ENCODE measurements at places on chromosomes 6 and 20.
A peak's percentile ranks its signal among the peaks of the same experiment; 100 is the strongest.

DNA sequence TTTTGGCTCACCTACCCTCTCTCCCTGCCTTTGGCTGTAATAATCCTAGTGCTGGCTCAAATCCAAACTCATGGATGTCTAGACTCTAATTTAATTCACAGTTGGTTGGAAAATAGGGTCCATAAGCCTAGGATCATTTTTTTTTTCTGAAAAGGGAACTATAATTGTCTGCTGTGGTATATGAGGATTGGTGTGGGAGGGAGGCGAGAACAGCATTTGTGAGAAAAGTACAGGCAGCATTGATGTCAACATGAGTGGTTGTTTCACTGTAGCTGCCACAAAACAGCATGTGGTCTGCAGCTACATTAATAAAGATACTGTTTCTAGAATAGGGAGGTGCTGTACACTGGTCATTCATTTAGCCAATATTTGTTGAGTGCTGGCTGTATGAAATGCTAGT, 18.6 kb upstream of the POLR1H start:
- DNase-seq = no peak

- no peak for DNase-seq
Observed at GRCh38 chr6:13274707-13275434, 53.5 kb downstream of the TBC1D7 start.

DNA sequence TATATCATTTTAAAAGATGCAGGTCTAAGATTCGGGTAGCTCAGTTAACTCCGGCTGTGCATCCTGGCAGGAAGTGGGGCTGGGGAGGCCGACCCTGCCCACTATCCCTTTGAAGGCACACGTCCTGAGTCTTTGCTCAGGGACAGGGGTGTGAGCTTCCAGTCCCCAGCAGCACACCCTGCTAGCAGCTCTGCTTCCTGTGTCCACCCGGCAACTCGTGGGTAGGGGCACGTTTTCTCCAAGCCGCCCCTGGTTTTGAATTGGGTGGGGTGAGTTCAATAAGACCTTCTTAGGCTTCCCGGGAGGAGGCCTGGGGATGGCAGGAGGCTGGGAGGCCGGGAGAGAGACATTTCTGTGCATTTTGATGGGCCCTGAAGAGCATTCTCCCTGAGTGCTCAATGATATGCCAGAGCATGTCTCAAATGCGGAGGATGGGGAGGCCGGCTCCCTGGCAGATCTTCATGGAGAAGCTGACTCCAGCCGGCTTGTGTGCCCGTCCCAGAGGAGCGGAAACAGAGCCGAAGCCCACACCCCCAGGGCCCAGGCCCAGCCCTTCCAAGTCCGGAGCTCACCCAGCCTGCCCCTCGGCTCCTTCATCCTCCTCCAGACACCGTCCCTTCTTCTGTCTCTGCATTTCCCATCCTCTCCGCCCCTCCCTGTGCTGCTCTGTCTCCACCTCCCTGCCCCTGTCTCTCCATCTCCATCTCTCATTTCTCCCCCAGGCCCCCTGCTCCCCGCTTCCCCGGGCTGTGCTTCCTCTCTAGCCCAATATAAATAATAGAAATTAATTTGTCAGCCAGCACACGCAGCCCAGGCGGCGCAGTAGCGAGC, 36.3 kb upstream of the ZFAND3 start:
- DNase-seq = no peak

GRCh38 chr6:52663120-52663935, 7.6 kb upstream of the TMEM14A start:
- DNase-seq = peak; percentile 42

- no peak for DNase-seq
Observed at GRCh38 chr6:15945593-15946159, 183.2 kb upstream of the MYLIP start.

- DNase-seq = no peak
Observed at GRCh38 chr6:114714836-114715507, 372.1 kb upstream of the HS3ST5 start.

GRCh38 chr20:43761386-43762340, 34.9 kb upstream of the GTSF1L start:
- DNase-seq = no peak

- DNase-seq = no peak
Observed at GRCh38 chr6:327538-328116, 35.3 kb downstream of the DUSP22 start.

- peak; percentile 49 for DNase-seq
Observed at GRCh38 chr6:108541843-108542759, 18.6 kb upstream of the FOXO3 start.

- DNase-seq = no peak
Observed at GRCh38 chr6:3235486-3235885, 8.0 kb upstream of the TUBB2B start.

DNA sequence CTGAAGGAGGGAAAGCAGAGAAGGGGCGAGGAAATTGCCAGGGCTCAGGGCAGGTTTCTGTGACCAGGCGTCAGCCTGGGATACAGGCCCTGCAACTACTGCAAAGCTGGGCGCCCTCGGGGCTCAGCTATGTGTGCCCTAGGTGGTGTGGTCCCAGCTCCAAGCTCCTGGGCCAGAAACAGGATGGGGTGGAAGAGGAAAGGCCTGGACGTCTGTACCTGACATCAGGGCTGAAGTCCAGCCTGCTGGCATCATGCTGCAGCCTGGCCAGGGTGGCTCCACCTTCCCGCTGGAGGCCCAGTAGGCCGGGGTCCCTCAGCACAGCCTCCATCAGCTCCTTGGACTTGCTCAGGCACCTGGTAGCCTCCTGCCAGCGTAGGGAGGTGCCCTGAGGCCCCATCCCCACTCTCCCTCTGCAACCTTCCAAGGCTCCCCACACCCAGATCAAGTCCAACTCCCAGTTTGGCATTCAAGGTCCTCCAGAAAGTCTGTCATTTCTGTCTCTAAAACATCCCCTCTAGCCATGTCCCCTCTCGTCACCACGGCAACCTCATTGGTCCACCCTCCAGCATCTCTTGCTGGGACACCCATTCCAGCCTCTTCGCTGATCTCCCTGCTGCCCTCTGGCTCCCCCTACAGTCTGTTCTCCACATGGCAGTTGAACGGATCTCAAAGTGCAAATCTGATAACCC, 38.2 kb downstream of the KIAA1755 start:
- DNase-seq = peak; percentile 41

GRCh38 chr20:48564982-48565539, 262.7 kb downstream of the PREX1 start:
- DNase-seq = no peak
